Lower lobe of right lung (tissue), 2 donors: ENCODE measurements at places on chromosomes 13 and 19. TPM values are rescaled to one million over a fixed set of nuclear protein-coding genes. Genes with fewer than 3 reads are reported as not detected.

BRME1 gene
- 2.0 TPM for total RNA-seq

TEX101 gene
- not detected for total RNA-seq

PRRG2 gene
- total RNA-seq = 7.6 TPM

DNA sequence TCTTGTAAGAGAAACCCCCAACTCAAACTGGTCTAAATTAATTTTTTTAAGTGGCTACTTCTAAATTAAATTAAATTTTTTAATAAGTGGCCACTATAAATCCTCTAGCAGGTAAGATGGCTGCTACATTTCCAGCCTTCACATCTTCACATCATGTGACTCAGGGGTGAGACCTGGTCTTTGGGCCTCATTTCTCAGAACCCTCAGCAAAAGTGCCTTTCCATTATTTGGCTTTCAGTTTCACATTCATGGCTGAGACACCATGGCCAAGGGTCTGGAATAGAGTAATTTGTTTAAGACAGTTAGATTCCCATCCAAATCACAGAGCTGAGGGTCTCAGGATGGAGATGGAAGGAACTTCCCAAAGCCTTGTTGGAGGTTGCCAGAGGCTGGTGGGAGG, 47.5 kb downstream of the DCT start:
- no peak for DNase-seq

GRCh38 chr19:41928221-41928683, at the start of gene ERFL:
Gene ERFL (minus strand): TSS chr19:41928449. CDS start chr19:41912919, 15,530 bp downstream.
- no peak for DNase-seq

GRCh38 chr13:39556866-39557265, 46.1 kb downstream of the LHFPL6 start:
- DNase-seq = no peak

GRCh38 chr13:113784645-113785024, 25.6 kb downstream of the TMEM255B start:
- no peak for DNase-seq

ZNF559 gene
- 20.2 TPM for total RNA-seq

GRCh38 chr13:33394294-33394932, 108.9 kb upstream of the STARD13 start:
- DNase-seq = no peak

CLC gene
- total RNA-seq = not detected

DNA sequence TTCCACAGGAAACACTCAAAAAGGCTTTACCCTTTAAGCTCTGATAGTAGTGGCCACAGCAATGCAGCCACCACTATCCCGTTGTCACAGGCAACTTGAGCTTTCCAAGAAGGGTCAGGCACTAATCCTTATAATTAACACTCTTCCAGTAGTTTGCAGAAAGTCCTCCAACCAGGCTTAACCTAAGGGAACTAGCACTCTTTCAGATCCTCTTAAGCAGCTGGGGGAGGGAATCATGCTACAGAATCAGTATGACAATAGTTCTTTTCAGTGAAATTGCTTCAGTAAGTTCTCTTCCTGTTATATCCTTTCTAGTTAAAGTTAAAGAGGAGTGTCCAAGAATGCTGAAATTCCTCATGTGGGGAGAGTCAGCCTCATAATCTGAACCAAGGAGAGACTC, 82.2 kb downstream of the TNFSF11 start:
- no peak for DNase-seq

- DNase-seq = no peak
These were observed 846.9 kb upstream of the MIR17HG start for GRCh38 chr13:90500569-90500968.

- no peak for DNase-seq
These were observed 85.2 kb downstream of the EDNRB start for GRCh38 chr13:77833331-77833863.

CNFN gene
- not detected for total RNA-seq

ZNF729 gene
- total RNA-seq = not detected

KISS1R gene
- not detected for total RNA-seq

GRCh38 chr13:113064000-113064533, 41.5 kb upstream of the F7 start:
- no peak for DNase-seq

ATG4D gene
- total RNA-seq = 22.9 TPM

AP1M2 gene
- total RNA-seq = 36.9 TPM

GRCh38 chr13:112103260-112103838, 36.4 kb downstream of the SOX1 start:
- DNase-seq = no peak

- peak; percentile 77 for DNase-seq
These were observed 21.9 kb downstream of the ZSWIM4 start for GRCh38 chr19:13817018-13817614.

DNA sequence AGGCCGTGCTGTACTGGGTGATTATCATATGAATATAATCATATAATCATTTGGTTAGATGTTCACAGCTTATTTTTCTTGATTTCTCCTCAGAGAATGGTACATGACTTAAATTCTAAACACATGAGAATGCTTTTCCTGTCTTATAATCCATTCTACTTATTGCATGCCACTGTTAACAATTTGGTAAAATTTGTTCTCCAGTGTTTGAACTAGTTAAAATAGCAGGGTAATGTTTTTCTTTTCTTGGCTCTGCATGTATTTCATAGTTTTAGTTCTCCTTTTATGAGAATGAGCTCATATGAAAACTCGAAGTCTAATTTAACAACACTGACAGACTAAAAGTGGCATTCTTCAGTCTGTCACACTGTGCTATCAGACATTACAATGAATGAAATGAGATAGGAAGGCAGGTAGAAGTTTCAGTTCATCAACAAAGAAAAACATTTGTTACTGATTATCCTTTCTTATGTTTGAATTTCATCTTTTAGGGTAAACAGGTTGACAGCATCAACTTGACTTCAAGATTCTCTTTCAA, 10.2 kb downstream of the SPRYD7 start:
- DNase-seq = no peak

GRCh38 chr19:33290956-33291622, 11.2 kb downstream of the CEBPA start:
- DNase-seq = peak; percentile 65

VSTM1 gene
- 1.7 TPM for total RNA-seq

GRCh38 chr19:8635422-8635821, 5.0 kb downstream of the NFILZ start:
- no peak for DNase-seq

- peak; percentile 10 for DNase-seq
These were observed 557.3 kb downstream of the GPC5 start for GRCh38 chr13:91955546-91956355.

TMED1 gene
- total RNA-seq = 23.5 TPM

- no peak for DNase-seq
These were observed 5.2 kb downstream of the LCP1 start for GRCh38 chr13:46176756-46177155.

ZNF587B gene
- total RNA-seq = 12.5 TPM

GIPC3 gene
- 4.2 TPM for total RNA-seq

DNA sequence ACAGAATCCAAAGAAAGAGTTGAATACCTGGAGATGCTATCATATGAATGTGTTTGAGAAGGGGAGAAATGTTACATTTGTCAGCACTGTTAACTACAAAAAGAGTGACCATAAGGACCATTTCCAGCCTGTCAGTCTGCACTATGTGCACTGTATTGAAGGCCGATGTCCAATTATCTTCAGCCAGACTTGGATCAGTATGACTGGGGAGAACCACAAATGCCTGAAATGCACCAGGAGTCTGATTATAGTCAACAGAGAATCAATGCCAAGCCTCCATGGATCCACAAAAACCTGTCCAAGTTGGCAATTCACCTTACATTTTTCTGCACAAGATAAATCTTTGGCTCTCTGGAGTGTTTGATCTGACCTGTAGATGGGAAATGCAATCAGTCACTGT, 697.5 kb upstream of the SGCG start:
- DNase-seq = no peak

GRCh38 chr13:57865600-57866294, 234.2 kb downstream of the PCDH17 start:
- DNase-seq = no peak

GRCh38 chr13:72662548-72662947, 64.9 kb downstream of the MZT1 start:
- no peak for DNase-seq

GRCh38 chr13:113275387-113275786, 21.7 kb upstream of the LAMP1 start:
- DNase-seq = no peak

DNA sequence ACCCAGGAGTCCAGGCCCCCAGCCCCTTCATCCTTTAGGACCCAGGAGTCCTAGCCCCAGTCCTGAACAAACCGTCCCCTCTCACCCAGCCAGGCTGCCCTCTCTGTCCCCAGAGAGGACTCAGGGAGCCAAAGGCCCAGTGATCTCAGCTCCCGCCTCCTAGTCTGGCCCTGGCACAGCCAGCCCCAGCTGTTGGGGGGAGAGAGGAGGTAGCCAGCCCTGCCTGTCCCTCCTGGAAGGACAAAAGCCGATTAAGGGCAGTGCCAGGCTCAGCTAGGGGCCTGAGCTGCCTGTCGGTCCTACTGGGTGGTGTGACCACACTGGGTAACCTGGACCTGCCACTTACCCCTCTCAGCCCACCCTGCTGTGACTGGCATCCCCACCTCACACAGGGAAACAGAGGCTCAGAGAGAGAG, 14.5 kb downstream of the LIPE start:
- no peak for DNase-seq
